ENCODE measurements at places on chromosomes 3 and 15.

GRCh38 chr3:37536840-37537239, 324.8 kb upstream of the CTDSPL start:
- DNase-seq, result no peak

GRCh38 chr3:84077479-84077878, 881.3 kb upstream of the CADM2 start:
- no peak for DNase-seq

GRCh38 chr3:139388821-139389551, 461 bp downstream of the COPB2 start:
- peak; percentile 18 for DNase-seq

GRCh38 chr3:20401253-20401652, 215.2 kb upstream of the SGO1 start:
- DNase-seq, result no peak

DNA sequence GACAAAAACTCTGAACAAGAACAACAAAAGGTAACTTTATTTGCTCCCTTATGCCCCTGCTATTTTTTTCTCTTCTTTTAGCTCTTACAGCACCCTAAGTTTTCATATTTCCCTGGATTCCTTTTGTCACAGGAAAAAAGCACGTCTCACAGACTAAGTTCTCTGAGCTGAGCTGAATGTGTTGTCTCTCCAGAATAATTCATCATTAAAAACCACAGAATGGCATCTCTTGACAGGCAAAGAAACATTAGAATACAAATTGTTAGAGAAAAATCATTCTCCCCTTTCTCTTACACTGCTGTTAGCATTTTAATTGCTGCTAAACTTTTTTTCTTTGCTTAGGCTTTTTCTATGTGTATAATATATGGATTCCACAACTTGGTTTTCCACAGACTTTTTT, 48.7 kb upstream of the SECISBP2L start:
- no peak for DNase-seq

DNA sequence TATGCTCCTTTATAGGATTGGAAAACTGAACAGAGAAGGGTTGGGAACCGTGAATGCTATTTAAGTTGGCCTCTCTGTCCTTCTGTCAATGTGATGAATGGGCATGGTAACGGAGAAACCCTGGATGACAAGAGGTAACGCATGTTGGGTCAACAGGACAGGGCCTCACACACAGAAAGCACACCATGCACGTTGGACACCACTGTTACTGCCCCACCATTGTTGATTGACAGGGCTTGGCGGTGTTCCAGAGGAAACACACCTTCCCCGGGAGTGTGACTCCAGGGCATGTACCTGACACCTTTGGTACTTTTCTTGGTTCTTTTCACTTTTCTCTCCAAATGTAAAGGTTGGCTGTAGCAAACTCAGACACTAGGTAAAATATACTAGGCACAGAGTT, 548.5 kb downstream of the OCA2 start:
- no peak for DNase-seq

DNA sequence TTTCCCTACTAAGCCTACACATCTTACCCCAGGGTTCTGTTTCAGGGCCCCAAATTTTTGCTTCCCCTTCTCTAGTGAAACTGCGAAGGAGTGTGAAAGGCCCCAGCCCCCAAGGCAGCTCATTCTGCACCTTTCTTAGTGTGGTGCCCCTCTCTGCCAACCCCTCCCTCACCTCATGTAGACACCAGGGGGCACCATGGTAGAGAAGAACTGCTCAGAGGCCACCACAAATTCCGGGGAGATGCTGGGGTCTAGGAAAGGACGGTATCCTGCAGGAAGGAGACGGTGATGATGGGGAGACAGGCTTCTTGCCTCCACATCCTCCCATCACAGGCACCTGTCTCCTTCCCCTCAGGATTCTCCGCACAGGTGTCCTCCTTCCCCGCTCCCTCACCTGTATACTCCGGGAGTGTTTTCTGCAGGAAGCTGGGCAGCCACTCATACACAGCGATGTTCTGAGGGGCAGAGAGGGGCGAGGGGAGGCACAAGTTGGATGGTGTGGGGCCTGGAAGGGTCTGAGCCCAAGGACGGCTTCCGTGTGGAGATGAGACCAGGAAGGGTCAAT, 3.6 kb downstream of the DUOX2 start:
- DNase-seq, result no peak
